ENCODE measurements at places on chromosomes 1 and 21.

- DNase-seq, result peak; percentile 49
Measured at GRCh38 chr1:150151291-150152181, 1.8 kb downstream of the PLEKHO1 start.

DNA sequence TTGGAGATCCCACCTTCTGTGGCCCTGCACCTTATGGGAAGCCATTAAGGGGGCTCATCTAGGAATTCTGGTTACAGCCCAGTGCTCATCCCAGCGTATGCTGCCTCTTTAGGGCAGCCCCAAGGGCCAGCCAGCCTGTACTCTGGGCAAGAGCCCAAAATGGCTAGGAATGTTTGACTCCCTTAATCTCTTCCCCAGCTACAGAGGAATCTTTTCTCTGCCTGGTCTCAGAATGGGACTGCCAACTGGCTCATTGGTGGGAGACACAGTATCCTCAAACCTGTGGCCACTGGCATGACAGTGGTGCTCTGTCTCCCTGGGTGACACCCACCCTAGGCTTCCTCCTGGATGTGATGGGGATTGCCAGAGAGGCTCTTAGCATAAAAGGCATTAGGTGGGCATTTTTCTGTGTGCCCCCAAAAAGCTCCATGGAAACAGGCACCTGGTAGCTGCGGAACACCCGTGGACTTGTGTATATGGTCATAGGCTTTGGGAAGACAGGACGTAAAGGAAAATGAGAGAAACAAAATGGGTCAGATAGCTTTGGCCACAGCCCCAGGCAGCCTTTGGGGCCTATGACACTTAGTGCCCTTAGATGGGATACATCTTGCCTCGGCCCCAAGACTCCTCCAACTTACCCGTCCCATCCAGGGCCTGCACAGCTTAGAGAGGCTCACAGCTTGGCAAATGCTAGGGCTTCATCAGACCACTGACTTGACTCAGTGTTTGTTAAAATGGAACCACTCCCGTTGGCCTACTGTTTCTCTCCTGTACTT lies 6.9 kb downstream of the TMEM81 start:
- no peak for DNase-seq

- no peak for DNase-seq
Measured at GRCh38 chr21:33942426-33942825, 26.8 kb upstream of the ATP5PO start.

DNA sequence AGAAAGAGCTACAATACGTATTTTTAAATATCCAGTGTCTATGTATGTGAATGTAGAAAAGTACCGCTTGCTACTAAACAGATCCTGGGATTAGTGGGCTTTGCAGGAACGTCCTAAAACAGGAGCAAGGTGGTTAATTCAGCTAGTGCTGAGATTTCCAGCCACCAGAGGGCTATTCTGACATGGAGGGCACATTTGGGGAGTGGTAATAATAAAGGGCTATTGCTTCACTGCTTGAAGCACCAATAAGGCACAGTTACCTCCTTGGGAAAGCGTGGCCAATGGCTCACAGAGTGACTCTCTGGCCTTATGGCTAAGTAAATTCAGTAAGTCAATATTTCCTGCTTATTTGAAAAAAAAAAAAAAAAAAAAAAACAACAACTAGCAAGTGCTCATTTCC lies 152.4 kb downstream of the GABPA start:
- no peak for DNase-seq

DNA sequence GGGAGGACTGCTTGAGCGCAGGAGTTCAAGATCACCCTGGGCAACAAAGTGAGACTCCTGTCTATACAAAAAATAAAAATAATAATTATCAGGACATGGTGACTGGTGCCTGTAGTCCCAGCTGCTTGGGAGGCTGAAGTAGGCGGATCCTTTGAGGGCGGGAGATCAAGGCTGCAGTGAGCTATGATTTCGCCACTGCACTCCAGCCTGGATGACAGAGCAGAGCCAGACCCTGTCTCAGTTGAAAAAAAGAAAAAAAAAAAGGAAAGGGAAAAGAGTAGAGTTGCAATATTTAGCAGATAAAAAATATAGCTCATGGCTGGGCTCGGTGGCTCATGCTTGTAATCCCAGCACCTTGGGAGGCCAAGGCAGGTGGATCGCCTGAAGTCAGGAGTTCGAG lies 3.3 kb upstream of the S1PR1 start:
- no peak for DNase-seq

DNA sequence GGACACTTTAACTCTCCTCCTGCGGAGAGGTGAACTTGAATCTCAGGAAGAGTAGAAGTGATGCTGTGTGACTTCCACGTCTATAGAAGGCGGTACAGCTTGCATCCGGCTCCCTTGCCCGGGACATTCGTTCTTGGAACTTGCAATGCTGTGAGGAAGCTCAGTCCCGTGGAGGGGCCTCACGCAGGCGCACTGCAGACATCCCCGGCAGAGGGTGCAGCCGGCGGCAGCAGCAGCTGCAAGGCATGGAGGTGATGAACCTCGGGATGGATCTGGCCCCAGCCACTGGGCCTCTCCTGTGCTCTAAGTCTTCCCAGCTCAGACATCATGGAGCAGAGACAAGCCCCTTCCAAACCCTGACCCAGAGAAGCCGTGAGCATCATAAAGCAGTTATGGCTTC lies 61.8 kb upstream of the SOD1 start:
- no peak for DNase-seq

DNA sequence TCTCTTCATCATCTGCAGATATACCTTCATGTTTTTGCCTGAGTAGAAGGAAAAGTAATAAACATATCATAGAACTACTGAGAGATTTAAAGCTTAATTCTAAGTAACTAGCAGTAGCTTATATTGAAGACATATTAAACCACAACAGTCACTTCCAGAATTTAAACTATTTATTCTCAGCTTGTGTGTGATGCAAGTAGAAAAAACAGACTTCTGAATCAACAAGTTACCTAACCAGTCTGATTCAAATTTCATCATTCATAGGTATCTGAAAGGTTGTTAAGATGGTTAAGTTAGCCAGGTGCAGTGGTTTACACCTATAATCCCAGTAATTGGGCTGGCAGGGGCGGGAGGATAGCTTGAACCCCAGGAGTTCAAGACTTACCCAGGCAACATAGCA lies 41.9 kb downstream of the SPAG17 start:
- no peak for DNase-seq

DNA sequence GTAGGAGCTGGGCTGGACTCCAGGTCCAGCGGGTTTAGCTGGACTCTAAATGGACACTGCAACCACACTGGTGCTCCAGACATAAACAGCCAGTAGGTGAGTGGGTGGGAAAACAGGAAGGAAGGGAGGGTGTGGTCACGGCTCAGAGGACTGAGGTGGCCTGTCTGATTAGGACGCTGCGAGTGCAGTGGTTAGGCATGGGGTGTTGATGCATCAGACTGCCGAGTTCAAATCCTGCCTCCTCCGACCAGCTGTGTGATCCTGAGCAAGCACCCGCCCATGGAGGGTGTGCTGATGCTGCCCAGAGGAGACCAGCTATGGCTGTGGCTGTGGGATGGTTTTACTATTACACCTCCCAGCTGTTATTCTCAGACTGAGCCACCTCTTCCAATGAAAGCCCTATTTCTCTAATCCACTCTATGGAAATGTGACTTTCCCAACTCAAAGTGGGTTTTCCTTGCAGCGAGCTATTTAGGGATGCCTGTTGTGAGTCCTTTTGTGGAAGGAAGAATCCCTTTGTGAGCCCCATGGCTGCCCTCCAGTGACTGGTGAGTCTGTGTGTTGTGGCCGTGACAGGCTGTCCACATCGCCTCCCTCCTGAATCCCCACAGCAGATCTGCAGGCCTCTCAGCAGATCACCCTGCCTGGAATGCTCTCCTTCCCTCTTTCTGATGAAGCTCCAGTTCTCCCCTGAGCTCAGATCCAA lies 56.6 kb upstream of the EDN2 start:
- peak; percentile 8 for DNase-seq

DNA sequence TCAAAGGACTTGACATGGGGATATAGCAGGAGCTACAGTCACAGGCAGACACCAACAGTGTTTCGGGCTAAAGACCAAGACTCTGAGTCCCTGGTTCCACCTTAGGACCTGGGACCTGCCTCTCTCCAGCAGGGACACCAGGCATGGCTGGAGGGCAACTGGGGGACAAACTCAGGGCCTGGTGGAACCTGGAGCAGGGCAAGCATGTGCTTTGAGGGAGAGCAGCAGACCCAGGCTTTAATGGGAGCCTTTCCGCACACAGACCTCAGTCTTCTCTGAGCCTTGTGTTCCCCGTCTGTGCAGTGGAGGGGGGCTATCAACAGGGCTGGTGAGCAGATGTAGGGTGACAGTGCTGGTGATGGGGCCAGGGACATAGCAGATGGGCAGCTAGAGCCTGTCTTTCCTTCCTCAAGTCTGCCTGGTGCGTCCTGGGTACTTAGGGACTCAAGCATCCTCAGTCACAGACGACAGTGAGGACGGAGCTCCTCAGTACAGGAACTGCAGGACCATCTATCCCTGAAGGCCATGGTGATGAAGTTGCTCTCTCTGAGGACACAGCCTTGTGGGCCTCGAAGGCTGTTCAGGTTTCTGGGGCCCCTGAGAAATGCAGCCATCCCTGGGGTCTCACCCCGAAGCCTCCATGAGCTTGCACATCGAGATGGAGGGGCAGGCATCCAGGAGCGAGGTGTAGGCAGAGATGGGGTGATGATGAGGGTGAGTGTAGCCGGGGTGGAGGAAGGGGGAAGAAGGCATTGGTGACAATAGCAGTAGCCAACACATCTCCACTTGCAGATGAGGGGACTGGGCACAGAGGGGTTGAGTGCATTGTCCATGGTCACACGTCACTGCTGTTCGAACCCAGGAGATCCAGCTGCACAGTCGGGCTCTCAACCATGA lies 593.4 kb downstream of the PTPRU start:
- DNase-seq, result no peak

- peak; percentile 31 for DNase-seq
Measured at GRCh38 chr1:8217011-8217711, 100.8 kb upstream of the SLC45A1 start.

GRCh38 chr1:165153182-165153581 lies 203.3 kb downstream of the LMX1A start:
- DNase-seq, result no peak
